ENCODE measurements at places on chromosomes 1 and 21. TPM values are rescaled to one million over a fixed set of nuclear protein-coding genes. Genes with fewer than 3 reads are reported as not detected.

Gene GJA4
- total RNA-seq, result not detected

Gene TMEM81
- 2.9 TPM for total RNA-seq

Gene NBPF6
- total RNA-seq, result not detected

Gene FCRLB
- 1.6 TPM for total RNA-seq

Gene CASQ2
- not detected for total RNA-seq

Gene ICOSLG
- 2.9 TPM for total RNA-seq

Gene VCAM1
- 0.09 TPM for total RNA-seq

Gene F13B
- not detected for total RNA-seq

Gene SELL
- 0.24 TPM for total RNA-seq

Gene S100A1
- 0.75 TPM for total RNA-seq

Gene THEM5
- total RNA-seq, result not detected

Gene LIN9
- 6.8 TPM for total RNA-seq

Gene ADAMTS1
- 0.05 TPM for total RNA-seq

Gene C2CD4D
- not detected for total RNA-seq

Gene SLC9C2
- not detected for total RNA-seq

Gene OR2T2
- total RNA-seq, result not detected
